ENCODE measurements at places on chromosomes 12 and 14.
A peak's percentile ranks its signal among the peaks of the same experiment; 100 is the strongest.

GRCh38 chr12:15205341-15206010 lies 15.7 kb downstream of the RERG start:
- DNase-seq, result no peak

DNA sequence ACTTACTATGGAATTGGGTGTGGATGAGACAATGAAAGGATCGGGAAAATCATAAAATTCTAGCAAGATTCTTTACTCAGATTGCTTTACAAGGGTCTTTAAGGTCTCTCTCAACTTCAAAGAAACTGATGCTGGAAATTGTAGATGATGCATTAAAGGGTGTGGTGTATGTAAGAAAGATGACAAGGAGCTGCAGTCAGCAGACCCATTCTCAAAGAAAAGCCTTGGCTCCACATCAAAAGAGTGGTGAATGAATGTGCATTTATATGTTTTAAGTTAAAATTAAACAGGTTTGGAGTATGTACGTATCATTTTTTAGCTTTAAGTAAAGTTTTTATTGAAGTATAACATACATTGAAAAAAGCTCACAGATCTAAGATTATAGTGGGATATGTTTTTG lies 194.5 kb downstream of the C12orf75 start:
- no peak for DNase-seq

DNA sequence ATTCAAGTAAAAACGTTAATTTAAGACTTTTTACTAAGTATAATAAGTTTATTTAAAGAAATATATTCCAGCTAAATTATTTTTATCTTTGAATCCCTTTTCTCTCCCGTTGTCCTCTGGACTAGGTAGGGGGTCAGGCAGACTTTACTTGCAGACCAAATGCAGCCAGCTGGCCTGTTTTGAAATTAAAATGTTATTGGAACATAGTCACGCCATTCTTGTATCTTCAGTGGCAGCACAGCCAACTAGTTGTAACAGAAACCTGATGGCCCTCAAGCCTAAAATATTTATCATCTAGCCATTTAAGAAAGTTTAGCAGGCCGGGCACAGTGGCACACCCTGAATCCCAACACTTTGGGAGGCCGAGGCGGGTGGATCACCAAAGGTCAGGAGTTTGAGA lies 52.7 kb downstream of the BCAT1 start:
- DNase-seq, result no peak

- no peak for DNase-seq
These were observed 854.5 kb downstream of the SLC6A15 start for GRCh38 chr12:84058136-84058535.

GRCh38 chr14:67815573-67816225 lies 691 bp downstream of the ZFYVE26 start:
- DNase-seq, result no peak

GRCh38 chr12:31031951-31032335 lies 41.7 kb upstream of the DDX11 start:
- DNase-seq, result no peak

GRCh38 chr12:91017511-91018263 lies 12.9 kb upstream of the EPYC start:
- no peak for DNase-seq

DNA sequence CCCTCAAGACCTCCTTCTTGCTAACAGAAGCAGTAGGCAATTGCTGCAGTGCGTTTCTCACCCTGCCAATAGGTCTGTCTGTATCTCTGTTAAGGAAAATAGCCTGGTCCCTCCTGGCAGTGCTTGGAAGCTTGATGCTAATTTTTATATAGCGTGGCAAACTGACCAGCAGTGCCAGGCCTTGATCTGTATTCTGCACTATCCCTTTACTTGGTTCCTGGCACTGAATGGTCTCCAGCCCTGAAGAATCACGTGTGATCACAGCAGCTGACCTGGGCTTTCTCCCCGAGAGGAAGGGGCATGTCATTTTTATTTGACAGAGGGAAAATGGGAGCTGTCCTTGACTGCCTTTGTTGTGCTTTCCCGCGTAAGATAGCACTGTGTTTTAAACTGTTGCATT lies 48.7 kb upstream of the TRAF3 start:
- DNase-seq, result no peak

DNA sequence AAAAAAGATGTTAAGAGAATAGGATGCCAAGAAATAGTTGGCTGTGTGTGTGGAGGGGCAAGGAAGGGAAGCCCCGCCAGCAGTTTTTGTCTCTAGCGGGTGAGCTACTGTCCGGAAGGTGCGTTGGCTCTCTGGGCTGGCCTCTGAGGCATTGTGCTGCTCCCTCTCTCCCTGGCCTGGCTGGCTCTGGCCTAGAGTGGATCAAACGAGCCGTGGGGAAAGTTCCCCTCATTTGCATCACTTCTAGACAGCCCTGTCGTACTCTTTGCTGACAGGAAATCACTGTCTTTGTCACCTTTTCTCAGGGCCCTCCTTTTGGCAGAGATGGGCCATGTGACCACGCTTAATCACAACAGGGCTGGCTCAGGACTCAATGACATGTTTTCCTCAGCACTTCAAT lies 236.1 kb upstream of the NPAS3 start:
- peak; percentile 54 for DNase-seq

DNA sequence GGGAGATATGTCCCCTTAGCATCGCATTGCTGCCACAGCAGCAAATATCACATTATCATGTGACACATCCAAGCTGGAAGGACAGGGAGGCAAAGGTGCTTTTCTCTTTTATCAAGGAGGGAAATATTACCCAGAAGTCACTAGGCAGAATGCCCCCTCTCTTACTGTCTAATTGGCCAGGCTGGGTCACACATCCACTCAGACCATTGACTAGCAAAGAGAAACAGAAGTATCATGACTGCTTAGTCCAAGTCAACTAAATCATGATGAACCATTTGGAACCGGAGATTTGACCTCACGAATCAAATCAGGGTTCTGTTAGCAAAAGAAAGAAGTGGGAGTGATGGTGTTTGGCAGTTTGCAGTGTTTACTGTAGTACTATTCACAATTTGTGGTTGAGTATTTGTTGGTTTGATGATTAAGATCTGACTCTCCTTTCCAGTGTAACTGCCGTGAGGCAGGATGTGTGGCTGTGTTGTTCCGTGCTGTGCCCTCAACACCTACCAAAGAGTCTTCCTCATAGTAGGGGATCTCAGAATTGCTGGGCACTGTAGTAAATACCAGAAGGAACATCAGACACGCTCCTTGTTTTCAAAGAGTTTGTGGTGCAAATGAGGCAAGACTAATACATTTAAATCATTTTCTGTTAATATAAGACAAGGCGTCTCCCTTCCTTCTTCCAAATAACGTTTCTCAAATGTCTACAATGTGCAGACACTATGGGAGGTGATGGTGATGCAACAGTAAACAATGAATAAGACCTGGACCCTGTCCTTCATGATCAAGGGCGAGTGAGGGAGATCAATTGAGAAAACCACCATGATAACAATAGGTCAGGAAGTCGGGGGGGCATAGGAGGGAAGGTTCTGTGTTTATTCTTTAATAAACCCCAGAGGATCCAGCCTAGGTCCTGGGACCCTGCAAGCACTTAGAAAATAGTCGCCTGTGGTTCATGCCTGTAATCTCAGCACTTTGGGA lies 194.4 kb upstream of the CRY1 start:
- no peak for DNase-seq

DNA sequence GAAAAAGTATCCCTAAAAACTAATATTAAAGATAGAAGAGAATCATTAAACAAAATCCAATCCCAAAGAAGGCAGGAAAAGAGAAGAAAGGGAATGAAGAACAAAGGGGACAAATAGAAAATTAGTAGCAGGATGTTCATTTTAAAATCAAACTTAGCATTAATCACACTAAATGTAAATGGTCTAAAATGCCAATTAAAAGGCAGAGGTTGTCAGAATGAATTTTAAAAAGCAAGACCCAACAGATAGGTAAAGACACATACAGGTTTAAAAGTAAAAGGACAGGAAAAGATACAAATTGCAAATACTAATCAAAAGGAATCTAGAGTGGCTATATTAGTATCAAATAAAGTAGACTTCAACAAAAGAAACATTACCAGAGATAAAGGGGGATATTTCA lies 12.5 kb downstream of the DDHD1 start:
- no peak for DNase-seq

GRCh38 chr14:78398216-78398615 lies 228.0 kb downstream of the NRXN3 start:
- no peak for DNase-seq

DNA sequence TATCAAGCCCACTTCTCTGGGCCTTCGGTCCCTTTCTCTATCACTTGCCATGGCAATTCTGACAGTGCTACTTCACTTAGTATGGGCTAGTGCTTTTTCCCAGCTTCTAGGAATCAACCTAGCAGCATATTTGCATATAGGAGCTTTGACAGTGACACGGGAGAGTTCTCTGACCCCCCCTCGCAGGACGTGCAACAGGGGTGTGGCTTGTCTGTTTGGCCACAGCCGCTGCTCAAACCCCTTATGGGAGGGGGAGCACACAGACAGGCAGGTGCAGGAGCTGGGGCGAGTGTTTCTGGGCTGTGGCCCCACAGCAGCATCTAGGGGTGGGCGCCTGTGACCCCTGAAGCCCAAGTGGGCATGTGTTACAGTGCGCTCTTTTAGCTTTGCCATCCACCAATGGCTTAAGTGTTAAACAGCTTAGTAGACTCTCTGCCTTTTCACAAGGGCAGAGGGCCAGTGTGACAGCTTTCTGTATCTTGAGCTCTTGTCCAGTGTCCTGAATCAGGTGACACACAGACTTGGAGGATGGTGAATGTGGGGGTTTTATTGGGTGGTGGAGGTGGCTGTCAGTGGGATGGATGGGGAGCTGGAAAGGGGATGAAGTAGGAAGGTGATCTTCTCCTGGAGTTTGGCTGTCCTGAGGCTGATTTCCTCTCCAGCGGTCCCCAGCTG lies 229.3 kb downstream of the PCNX1 start:
- DNase-seq, result no peak

- DNase-seq, result no peak
These were observed 8.8 kb downstream of the TBX5 start for GRCh38 chr12:114396869-114397719.

DNA sequence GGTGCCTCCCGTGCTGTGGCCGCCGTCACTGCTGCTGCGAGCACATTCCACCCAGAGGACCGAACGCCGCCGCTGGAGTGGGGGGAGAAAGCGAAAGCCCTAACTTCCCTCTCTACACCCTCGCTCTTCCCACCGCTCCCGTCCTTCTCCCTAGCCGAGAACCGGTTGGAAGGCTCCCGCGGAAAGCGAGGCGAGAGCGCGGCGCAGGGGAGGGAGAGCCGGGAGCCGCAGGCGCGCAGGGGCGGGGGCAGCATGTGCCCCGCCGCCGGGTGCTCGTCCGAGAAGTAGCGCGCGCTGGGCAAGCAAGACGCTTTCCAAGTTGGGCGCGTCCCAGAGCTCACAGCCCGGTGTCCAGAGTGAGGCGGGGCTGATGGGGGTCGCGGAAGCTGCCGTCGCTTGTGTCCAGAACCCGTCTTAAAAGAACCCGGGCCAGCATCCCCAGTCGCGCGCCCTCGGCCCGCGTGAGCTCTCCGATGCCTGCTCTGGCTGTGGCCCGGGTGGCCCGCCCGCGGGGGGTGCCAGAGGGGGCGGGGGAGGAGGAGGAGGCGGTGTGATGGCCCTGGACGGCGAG lies at the start of gene TRHDE:
Gene TRHDE (plus strand): TSS at position 280 of the 571 bp plus-strand sequence. CDS start 274 bp downstream, at position 554.
- peak; percentile 62 for DNase-seq

- no peak for DNase-seq
These were observed 164.9 kb downstream of the NAV3 start for GRCh38 chr12:77995436-77996167.

DNA sequence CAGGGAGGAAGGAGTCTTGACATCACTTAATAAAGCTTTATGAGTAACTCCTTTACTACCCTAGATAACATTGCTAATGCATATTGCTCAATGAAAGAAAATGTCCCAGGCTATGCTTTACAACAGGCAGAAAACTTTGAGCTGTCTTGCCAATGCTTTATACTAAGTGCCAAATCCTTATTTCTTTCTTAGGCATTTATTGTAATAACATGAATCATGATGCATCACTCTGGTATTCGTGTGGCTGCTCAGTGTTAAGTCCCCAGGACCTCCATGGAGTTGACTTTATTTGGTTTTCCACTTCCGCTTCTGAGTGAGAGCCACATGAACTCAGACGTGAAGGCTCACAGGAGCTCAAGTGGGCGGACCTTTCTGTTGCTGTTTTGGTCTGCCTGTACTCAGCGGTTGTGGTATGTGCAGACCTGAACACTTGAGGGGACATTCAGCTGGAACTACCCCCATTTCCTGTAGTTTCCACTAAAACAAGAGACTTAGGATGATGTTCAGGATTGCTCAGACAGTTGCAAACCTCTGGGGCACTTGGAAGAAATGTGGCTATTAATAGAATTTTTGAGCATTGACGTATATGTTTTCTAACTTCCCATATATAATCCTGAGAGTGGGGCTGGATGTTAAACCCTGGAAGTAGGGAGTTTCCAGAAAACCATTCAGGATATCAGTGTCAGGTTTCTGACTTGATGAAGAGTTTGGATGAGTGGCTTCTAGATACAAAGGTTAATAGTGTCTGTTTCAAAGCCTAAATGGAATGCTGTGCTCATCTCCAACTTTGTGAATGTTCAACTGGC lies 258.6 kb downstream of the MSRB3 start:
- no peak for DNase-seq

GRCh38 chr12:123358035-123358434 lies 6.6 kb downstream of the SBNO1 start:
- DNase-seq, result no peak
